Fibroblast of skin of abdomen (primary cell): ENCODE measurements at places on chromosomes 7 and 10.

GRCh38 chr7:144818511-144818910 is 17.3 kb downstream of the TPK1 start:
- no peak for DNase-seq

GRCh38 chr7:44505595-44505994 is 15.1 kb upstream of the NUDCD3 start:
- DNase-seq: no peak

GRCh38 chr7:137804836-137805235 is 41.9 kb downstream of the DGKI start:
- no peak for DNase-seq

GRCh38 chr10:112296908-112297331 is 13.7 kb downstream of the TECTB start:
- DNase-seq: no peak

DNA sequence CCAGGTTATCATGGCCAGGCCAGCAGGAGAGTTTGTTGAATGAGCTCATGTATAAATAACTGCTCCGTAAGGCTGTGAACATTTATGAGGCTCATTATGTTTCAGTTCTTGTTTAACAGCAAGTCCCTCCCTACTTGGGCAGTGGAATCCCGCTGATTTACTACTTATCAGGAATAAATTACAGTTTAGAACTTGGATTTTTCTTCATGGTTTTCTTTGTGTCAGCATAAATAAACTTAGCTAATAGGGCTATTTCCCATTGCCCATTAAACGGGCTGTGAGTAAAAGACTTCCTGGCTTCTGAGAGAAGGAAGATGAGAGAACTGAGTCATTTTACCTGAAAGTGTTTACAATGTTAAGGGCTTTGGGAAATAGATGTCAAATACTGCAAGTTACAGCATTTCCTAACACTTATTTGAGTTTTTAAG is 701.6 kb upstream of the ANKRD30A start:
- DNase-seq: no peak

DNA sequence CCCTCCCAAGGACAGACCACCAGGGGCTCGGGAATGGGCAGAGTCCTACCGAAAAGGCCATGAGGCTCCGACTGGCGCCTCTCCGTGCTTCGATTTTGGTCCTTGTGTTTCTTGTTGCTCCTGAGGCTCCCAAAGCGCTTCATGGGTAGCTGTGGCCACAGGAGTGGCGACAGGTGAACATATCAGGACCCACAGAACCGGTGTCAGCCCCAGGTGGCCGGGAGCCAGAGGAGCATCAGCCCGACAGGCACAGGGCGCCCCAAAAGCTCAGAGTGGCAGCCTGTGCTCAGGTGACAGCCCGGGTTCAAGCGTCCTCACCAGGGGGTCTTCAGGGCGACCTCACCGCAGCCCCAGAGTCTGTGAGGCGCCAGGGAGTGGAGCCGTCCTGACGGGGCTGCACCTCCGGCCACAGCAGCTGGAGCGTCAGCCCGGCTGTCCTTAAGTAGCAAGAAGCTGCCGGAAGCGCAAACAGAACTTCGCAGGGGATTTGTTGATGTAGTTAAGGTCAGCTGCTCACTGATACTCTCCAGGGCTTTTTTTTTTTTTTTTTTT is 141.0 kb downstream of the PRKAG2 start:
- DNase-seq: no peak

DNA sequence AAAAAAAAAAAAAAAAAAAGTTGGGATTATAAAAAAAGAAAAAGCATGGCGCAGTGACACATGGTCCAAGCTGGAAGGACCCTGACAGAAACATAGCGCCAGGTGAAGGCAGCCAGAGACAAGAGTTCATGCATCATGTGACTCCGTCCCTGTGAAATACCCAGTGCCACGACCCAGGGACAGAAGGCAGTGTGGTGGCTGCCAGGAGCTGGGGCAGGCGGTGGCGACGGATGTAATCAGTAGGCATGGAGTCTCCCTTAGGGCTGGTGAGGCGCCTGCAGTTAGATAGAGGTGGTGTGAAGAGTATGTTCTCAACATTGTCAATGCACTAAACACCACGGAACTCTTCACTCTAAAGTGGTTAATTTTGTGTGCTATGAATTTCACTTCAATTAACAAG is 43.9 kb downstream of the STK32C start:
- no peak for DNase-seq
